ENCODE measurements at places on chromosomes 6 and 20.

- peak; percentile 47 for DNase-seq
These were observed 3.9 kb upstream of the PHF20 start for GRCh38 chr20:35767683-35768481.

- no peak for DNase-seq
These were observed 17.8 kb upstream of the SLC32A1 start for GRCh38 chr20:38706509-38706908.

DNA sequence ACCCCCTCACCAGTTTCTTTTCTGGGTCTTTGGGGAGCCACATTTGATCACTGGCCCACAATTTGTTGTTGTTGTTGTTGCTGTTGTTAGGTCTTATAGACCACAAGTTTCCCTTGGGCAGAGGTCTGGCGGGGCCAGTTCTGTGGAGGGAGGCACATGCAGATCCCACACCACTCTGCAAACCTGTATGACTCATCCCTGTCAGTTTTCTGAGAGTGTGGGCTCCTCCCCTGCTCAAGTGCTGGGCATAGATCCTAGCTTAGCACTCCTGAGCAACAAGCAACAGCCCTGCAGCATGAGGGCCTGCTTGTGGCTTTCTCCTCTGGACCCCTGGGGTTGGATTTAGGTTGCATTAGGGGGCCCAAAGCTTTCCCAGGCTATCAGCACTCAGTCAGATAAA is 411.1 kb upstream of the HTR1E start:
- DNase-seq = no peak

GRCh38 chr20:10919396-10920140 is 245.8 kb upstream of the JAG1 start:
- no peak for DNase-seq

- peak; percentile 59 for DNase-seq
These were observed 7.1 kb upstream of the CAPN11 start for GRCh38 chr6:44151348-44152108.

GRCh38 chr6:9507136-9507895 is 907.6 kb downstream of the TFAP2A start:
- no peak for DNase-seq

- DNase-seq = no peak
These were observed 569.0 kb downstream of the KIF16B start for GRCh38 chr20:16004108-16004854.

- no peak for DNase-seq
These were observed 204.0 kb downstream of the TSHZ2 start for GRCh38 chr20:53176134-53176533.

- no peak for DNase-seq
These were observed 381.0 kb downstream of the TAF4 start for GRCh38 chr20:61684583-61685235.

- no peak for DNase-seq
These were observed 140.3 kb downstream of the BCAS1 start for GRCh38 chr20:53929974-53930650.

GRCh38 chr6:158471339-158471738 is 88.6 kb upstream of the TMEM181 start:
- no peak for DNase-seq

DNA sequence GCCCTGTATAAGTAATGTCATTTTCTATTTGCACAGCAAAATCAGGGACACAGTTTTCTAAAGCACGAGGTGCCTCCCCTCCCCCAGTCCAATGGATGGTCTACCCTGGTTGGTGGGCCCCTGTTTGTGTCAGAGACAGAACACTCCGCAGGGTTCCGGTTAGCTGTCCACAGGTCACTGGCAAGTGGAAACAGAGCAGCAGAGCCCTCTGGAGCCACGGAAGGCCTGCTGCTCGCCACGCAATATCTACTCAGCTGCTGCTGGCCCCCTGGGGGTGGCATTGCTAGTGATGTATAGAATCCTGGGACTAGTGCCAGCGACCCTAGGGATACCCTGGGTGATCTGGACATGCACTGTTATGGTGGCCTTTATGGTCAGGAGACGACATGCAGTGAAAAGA is 50.4 kb downstream of the RIN2 start:
- no peak for DNase-seq

DNA sequence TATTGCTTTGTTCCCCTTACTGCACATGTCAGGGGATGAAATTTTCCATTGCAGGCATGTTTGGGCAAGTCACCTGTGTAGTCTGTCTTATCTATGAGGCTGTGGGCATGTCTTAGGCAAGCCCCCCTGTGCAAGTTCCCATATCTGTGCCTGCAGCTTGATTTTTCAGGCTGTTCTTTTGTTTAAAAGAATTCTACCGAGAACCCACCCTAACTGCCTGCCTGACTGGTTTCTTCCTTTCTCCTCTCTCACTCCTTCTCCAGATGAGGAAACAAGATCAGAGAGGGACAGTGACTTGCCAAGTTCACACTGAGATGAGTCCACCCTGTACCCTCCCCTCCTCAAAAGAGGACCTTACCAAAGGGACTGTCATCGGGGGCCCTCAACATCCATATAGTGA is 11.0 kb downstream of the TREML2 start:
- DNase-seq = no peak

GRCh38 chr6:3732345-3733141 is 19.0 kb downstream of the PXDC1 start:
- DNase-seq = peak; percentile 24

DNA sequence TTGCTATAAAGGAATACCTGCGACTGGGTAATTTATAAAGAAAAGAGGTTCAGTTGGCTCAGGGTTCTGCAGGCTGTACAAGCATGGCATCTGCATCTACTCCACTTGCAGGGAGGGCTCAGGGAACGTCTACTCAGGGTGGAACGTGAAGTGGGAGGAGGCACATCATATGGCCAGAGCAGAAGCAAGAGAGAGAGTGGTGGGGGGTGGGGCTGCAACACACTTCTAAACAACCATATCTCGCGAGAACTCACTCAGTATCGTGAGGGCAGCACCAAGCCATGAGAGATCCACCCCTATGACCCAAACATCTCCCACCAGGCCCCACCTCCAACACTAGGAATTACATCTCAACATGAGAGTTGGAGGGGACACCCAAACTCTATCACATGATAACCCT is 109.8 kb upstream of the SCAF8 start:
- no peak for DNase-seq

DNA sequence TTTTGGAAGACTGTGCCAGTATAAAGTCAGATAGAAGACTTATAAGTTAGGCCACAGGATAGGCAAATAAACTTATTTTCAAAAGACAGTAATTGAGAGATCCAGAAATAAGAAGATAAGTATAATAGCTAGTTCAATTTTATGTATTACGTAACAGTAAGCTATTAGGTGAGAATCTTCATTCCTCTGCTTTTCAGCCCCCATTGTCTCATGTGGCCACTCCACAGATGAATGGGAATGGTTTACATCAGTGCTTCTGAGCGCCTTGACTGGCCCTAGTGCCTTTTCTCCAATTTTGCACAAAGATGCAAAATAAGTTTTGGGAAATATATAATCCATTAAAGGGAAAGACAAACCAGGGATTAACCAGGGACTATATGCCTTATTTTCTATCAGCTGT is 550.5 kb downstream of the MMUT start:
- DNase-seq = no peak

DNA sequence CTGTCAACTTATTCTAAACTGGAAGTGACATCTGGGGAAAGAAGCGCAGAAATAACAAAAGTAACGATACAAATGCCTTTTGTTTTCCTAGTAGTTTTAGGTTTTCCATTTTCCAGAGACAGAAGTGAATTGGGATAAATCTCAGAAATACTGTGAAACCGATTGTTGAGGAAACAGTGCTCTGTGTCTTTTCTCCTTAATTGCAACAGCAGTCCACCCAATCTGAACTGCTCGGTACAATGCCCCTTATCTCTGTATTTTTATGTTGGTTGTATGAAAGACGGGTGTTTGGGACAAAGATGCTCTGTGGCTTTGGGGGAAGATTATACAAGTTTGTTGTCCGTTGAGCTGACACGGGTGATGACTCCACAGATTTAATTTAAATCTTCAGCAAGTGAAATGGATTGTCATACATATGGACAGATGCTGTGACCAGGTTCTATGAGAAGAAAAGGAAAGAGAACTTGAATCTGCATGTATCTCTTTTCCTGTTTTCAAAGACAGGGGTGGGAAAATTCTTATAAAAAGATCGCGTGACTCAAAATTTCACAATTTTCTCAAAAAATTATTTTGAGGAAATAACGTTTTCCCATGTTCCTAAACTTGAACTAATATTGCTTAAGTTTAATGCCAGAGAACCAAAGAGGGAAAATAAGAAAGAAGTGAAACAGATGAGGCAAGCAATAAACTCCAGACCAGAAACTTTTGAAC is 41.2 kb downstream of the SASH1 start:
- DNase-seq = no peak

- no peak for DNase-seq
These were observed 141.1 kb upstream of the CITED2 start for GRCh38 chr6:139515511-139515910.

DNA sequence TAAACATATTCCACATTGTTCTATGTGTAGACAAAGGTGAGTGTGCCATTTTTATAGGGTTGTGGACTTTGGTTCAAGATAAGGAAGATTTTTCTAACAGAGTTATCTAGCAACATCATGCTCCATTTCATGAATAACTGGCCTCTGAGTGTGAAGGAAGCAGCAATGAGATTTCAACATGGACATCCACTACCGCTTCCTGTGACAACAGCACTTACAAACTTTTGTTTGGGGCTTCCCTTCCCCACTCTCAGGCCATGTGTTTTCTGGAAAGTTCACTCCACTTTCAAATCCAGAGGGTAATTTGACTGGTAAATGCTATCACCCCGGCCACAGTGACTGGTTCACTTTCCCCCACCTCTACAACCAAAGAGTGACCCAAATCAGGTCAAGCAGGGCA is 38.1 kb upstream of the PROKR2 start:
- no peak for DNase-seq

DNA sequence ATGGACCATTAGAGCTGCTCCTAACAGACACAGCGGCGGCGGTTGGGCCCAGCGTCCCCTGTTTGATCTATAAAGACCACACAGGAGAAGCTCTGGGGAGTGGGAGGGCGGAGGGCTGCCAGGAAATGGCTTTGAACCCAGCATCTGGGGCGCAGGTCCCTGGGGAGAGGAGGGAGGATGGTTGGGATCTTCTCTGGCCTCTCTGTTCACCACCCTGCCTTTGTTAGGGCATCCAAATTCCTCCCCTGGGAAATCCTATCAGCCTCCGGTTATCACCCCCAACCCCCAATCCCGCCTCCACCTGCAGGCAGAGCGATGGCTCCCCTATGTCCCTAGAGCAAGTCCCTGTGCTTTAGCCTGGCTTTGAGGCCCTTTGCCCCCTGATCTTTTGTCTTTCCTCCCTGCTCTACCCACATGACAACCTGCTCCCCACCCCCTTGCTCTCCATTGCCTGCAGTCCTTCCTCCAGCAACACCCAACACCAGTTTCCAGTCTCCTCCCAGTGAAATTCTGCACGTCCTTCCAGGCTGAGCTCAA is 7.1 kb downstream of the XKR7 start:
- DNase-seq = no peak

GRCh38 chr20:38477747-38478146 is 5.1 kb downstream of the RALGAPB start:
- DNase-seq = no peak

GRCh38 chr6:56539527-56540105 is 103.1 kb downstream of the DST start:
- no peak for DNase-seq

DNA sequence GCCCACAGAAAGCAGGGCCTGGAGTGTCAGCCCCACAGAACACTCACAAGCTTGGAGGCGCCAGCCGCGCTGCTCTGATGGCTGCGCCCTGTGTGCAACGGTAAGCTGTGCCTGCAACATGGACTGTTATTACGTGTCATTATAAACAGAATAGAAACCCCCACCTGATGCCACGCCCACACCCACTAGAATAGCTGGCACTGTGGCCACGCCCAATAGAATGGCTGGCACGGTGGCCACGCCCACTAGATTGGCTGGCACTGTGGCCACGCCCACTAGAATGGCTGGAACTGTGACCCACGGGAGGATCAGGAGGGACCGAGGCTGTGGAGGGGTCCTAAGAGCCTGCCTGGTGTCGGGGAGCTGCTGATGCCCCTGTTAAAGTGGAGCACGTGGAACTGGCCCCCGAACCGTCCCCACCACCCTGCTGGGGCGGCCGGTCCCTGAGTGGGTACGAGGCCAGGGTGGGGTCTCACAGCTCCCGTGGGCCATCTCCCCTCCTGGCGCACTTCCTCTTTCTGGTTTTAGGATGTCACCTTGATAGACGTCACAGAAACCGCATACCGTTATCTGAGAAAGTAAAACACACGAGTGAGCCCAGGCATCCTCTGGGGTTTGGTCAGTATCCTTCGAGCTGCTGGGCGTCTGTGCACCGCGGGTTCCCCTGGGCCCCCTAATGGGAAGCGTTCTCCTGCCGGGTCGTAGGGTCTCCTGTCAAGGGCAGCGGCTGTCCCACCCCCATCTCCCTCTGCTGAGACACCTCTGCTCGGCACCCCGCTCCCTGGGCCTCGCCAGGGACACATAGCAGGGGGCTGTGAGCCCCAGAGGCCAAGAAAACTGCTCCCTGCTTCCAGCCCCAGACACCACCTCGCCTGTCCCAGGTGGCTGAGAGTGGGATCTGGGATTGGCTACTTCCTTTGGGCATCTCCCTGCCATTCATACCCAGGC is 25.4 kb downstream of the SLC17A9 start:
- DNase-seq = peak; percentile 43

- no peak for DNase-seq
These were observed 32.2 kb downstream of the CD83 start for GRCh38 chr6:14149739-14150130.

DNA sequence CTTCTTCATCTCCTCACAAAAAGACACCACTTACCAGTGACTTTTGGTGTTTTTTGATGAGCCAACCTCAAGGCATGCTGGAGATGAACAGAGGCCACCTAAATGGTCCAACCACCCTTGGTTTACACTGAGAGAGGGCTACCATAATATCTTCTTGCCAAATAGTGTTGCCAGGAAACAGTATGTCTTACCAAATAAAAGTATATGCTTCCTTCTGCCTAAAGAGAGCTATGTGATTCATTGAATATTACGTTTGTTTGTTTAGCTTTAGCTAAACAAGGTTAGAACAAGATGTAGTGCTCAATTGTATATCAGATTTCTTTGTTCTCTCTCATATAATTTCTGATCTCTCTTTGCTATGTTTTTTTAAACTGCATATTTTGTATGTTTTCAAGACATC is 40.6 kb upstream of the BMP6 start:
- no peak for DNase-seq

DNA sequence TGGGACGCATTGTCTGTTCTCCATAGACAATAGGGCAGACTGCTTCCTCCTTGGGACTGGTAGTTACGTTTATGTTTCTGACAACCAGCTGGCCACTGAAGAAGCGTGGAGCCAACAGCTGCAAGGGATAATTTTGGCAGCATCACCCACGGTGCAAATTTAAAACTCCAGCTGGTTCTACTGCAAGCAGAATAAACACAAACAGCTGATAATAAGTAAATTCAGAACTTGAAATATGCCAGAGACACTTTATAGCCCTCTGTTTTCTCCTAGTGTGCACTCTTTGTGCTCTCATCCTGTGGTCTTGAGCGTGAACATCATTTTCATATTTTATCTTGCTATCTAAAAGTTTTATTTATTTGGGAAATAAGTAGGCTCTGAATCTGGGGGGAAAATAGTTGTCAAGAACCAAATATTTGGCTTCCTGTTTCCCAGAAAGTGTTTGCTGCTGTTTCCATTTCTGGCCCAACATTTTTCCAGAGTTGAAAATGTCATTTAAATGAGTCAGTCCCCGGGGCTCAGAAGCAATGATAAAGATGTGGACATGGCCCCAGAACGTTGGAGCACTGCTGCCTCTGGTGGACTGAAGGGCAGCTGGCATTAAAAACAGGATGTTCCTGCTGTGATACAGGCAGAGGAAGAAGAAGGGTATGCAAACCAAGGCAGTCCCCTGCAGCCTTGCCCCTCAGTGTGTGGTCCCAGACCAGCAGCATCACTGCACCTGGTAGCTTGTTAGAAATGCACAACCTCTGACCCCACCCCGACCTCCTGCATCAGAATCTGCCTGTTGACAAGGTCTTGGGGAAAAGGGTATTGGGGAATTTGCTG is 12.5 kb upstream of the THBD start:
- DNase-seq = no peak

Data from stimulated activated CD8-positive, alpha-beta memory T cell treated with anti-CD3 and anti-CD28 coated beads, Interleukin-7, amount 100 ng/mL, for 1 hour (primary cell).